Stimulated activated CD8-positive, alpha-beta memory T cell treated with anti-CD3 and anti-CD28 coated beads, Interleukin-4, amount 100 ng/mL, for 4 hours (primary cell): ENCODE measurements at places on chromosomes 3 and 15.

DNA sequence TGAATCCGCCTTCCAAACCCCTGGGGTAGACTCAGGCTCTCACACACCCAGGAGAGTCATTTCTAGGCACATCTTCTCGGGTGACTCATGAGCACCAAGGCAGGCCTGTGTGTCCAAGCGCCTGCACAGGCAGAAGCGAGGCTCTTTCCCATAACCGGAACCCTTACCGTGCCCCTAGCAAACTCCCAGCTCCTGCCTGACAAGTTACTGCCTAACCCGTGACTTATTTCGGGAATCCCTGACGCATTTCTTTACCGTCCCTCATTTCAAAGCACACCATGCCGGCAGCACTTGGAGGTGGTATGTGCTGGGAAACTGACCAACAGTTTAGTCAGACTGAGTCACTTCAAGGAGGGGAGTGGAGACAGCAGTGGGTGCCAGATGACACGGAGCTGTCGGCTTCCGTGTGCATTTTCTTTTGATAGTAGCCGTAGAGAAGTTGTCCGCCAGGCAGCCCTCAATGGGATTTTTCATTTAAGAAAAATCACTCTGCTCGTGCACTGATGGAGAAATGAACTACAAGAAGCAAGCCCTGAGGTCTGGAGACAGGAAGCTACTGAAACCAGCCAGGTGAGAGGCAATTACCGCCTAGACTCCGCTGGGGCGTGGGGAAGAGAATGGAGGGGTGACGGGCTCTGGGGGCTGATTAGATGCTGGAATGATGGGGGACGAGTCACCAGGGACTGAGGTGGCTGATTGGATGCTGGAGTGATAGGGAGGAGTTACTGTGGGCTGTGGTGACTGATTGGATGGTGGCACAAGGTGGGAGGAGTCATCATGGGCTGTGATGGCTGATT lies 17.3 kb upstream of the HRH1 start:
- no peak for DNase-seq

DNA sequence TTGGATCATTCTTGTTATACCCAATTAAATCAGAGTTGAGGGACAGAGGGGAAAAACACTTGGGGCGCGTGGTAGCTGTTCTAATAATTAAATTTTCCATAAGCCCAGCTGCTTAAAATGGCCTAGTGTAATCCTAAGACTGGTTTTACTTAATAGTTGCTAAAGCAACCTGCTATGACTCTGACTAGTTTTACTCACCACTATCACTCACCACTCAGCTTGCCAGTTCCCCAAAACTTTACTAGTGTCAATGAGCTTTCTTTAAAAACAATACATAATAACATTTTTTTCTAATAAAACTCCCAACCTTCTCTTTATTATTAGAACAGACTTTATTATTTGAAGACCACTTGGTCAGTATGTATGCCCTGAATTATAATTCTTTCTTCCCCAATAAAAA lies 49.6 kb downstream of the ECT2 start:
- DNase-seq: no peak

GRCh38 chr3:149224736-149225594 lies 3.3 kb upstream of the CP start:
- no peak for DNase-seq

- DNase-seq: no peak
Measured at GRCh38 chr15:58401991-58402649, 29.7 kb upstream of the LIPC start.

DNA sequence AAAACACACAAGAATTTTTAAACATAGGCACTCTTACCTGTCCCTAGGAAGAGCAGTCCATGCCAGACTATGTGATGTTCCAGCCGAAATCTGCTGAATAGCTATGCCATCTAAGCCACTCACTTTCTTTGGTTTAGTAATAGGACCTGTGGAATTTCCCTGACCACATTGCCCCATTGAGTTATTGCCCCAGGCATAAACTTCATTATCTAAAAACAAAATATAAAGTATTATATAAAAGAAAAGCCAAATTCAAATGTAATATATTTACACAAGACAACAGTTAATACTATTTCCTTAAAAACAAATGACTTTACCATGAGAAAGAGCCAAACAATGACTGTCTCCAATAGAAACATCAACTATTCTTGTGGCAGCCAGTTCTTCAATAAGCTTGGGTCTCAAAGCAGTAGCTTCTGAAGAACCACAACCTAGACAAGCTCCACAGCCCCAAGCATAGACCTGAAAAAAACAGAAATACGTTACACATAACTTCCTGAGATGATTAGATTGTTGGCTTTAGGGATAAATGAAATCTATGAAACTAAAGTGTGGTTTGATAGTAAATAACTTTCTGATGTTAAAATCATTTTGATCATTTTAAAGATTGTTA lies 84.3 kb downstream of the HERC1 start:
- DNase-seq: no peak

GRCh38 chr15:100693451-100693850 lies 91.1 kb downstream of the ASB7 start:
- no peak for DNase-seq

GRCh38 chr15:50883903-50884302 lies 24.6 kb upstream of the AP4E1 start:
- no peak for DNase-seq
